NCI-H526 (cell line): ENCODE measurements at places on chromosomes 5 and 9.

DNA sequence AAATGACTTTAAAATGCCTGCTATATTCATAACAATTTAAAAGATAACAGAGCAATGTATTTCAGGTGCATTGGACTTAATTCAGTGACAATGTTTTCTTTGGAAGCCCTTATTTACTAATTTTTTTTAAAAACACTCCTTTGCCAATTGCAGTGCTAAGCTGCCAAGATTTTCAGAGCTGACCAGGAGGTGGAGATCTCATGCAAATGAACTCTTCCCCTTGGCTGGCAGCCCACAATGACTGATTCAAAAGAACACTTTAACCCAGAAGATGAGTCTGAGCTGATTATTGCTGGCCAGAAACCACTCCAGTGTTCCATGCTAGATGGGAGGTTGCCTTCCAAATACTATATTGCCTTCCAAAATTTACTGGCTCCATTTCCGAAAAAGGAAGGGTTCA, 128.3 kb upstream of the CCNH start:
- peak; percentile 67 for DNase-seq

DNA sequence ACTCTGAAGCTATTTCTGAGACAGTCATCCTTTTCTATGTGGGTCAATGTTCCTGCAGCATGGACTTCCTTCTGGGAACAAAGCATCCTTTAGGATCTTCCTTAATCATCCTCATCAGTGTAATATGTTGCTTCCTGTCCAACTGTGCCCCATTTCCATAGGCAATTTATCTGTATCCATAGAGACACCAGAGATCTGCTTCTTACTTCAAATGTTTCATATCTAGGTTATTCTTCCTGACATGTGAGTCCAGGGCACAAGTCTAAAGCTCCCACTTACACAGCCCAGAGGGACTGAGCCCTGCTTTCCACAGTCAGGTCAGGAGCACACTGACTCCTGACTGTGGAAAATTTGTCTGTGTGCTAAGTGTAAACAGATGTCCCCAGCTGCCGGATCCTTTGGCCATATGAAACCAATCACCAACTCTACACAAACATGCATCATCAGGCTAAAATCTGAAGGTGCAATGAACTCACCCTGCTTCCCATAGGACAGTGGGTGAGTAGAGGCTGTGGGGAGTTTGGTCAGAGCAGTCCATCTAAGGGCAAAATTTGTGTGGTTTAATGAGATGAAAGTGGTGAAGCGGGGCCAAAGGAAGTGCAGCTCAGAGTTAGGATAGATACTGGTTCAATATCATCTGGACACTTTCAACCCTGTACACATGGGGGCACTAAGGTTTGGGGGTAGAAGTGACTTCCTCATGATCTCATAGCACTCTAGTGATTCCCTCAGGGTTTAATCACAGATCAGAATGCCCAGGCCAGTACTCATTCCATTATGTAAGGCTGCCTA, 85.2 kb upstream of the TNC start:
- DNase-seq, result no peak

GRCh38 chr9:4066120-4066519, 233.7 kb downstream of the GLIS3 start:
- no peak for DNase-seq

DNA sequence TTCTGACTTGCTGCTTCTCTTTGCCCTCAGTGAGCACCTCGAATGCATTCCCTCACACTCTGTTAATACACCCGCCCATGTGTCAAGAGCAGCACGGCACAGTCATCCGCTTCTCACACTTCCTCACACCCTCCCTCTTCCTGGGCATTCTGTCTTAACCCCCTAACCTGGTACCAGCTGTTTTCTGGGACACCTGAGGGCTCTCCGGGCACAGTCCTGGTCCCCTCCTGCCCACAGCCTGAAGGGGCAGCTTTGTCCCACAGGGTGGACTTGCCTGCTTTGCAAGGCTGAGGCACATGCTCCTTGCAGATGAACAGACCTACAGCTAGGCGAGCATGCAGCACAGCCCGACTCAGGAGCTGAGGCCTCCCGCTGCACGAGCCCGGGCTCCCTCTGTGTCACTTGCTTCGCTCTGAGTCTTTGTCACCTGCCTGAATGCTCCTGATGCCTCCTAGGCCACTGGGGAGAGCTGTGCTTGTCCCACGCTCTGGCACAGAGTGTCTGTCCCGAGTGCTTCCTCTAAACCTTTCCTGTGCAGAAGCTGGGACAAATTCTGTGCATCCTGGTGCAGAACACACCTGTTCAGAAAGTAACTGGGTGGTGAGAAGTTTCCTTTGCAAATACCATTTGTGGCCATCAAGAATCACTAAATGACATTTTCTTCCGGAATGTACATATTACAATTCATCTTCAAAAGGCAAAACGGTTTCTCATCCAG, 47.8 kb downstream of the AHRR start:
- DNase-seq, result no peak

GRCh38 chr5:76870046-76870445, 20.2 kb downstream of the S100Z start:
- no peak for DNase-seq

DNA sequence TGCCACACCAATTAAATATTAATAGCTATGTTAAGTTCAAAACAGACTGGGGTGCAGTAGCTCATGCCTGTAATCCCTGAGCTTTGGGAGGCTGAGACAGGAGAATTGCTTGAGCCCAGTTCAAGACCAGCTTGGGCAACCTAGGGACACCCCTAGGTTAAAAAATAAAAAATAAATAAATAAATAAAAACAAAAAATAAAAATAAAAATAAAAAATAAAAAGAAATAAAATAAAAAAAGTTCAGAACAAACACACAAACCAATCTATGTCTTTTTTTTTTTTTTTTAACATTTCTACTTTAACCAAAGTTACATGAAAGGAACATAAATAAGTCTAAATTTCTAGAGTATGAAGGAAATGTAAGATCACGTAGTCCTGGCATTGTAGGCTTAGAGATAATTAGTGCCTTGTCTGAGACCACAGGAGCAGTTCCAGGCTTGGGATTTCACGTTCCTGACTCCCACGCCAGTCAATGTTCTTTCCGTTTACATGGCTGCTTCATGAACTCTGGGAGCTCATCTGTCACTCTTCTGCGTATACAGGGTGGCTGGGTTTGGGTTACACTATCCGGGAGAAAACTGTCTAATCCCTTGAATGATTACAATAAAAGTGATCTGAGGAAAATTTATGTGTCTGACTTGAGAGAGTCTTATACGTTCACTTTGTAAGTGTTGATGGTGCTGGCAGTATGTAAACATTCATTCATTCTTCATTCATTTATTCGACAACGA, 85.2 kb downstream of the KIAA1958 start:
- DNase-seq, result no peak

DNA sequence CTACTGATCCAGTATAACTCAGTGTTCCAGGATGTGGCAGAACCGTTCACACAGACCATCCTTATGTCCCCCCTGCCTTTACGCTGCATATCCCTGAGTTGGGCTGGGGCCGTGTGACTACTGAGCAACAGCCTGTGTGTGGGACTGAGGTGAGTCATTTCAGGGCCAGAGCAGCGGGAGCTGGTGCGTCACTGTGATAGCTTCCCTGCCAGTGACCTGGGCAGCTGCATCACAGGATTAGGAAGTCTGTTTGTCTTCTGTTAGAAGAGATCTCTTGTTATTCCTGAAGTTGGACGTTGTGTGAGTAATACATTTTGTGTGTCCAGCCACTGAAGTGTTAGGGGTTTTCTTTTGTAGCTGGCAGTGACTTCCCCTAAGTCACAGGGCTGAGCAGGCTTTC, 35.6 kb downstream of the TPPP start:
- no peak for DNase-seq

- no peak for DNase-seq
Measured at GRCh38 chr5:76458486-76458830, 55.4 kb downstream of the IQGAP2 start.

DNA sequence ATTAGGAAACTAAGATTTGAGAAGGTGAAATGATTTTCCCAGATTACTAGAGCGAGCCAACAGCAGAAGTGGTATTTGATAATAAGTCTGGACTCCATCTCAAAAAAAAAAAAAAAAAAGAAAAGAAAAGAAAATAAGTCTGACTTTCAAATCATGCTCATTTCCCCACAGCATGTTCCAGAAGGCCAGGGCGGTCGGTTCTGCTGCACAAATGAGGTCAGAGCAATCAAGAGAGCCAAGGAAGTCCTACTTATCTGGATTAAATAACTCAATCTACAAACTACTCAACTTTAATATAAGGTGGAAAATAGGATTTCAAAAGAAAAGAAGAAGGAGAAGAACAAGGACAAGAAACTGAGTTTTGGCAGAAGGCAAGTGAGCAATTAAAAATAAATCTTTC, 130.4 kb upstream of the RASA1 start:
- no peak for DNase-seq

DNA sequence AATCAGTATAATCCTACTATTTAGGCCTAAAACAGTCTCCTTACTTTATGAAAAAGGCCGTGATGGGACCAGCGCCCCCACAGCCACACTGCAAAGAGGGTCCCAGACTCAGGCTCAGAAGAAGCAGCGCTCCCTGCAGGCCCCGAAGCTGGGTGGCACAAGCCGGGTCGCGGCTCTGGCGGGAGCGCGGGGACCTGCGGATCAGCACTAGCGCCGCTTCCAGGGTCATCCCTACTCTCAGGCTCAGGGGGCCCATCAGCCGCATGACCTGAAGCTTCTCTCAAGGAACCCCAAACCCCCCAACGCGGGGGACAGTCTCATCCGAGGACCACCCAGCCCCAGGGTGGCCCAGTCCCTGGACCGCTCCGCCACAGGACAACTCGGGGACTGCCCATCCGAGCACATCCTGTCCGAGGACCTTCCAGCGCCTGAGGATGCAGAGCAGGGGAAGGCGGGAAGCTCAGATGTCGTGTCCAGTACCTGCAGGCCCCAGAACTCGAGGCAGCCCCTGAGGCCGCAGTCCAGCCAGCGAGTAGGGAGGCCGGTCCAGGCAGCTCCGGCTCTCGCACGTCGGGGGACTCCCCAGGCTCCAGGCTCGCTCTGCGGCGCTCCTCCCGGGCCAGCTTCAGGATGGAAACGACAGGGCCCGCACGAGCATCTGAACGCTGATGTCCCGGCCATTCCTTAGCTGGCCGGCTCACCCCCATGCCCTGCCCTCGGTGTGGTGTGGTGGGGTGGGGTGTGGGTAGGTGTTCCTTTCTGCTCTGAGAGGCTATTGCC, 32.4 kb upstream of the CDK20 start:
- DNase-seq, result no peak

- no peak for DNase-seq
Measured at GRCh38 chr5:161846746-161847145, 1.2 kb upstream of the GABRA1 start.

DNA sequence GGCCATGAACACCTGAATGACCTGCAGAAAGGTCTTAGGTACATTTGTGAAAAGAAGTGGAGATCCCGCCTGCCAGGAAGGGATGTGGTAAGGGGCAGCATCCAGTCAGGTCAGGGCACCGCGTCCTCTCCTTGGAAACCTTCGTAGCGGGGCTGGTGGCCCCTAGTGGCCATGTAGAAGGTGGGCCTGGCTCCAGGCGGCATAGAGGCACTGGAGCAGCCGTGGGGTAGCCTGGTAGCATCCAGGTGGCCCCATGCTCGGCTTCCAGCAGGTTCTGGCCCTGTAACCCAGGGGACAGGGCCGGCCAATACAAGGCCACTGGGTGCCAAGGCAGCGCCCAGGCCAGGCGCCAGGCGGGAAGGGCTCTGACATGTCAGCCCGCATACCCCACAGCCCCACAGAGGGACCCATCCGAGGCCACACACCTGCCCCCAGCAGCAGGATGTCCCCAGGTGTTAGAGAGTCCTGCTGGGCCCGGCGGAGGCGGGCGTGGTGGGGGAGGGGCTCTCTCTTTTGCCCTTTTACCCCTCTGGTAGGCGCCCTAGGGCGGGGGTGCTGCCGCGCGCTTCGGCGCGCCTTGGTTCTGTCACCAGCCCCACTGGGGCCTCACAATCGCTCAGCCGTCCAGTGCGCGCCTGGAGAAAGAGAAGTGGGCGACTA, 58.3 kb upstream of the SPATA31E1 start:
- DNase-seq, result no peak

DNA sequence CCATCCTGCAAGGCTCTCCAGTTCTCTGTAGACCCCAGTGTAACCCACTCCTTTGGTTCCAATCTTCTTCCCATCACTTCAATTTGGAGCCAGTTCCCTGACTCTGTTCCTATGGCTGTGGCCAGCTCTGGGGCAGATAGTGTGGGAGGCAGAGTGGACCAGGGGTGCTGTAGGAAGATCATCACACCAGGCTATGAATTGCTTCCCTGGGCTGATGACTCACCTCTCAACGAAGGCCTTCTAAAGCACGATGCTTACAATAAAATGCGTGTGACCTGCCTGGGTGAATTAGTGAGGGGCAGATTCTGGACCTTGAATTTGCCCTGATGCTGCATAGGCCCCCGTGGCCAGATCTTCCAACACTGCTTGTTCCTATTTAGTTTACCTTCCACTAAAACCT, 289.7 kb downstream of the FBXL7 start:
- no peak for DNase-seq

GRCh38 chr9:109335929-109336328, 15.1 kb upstream of the EPB41L4B start:
- DNase-seq, result no peak

DNA sequence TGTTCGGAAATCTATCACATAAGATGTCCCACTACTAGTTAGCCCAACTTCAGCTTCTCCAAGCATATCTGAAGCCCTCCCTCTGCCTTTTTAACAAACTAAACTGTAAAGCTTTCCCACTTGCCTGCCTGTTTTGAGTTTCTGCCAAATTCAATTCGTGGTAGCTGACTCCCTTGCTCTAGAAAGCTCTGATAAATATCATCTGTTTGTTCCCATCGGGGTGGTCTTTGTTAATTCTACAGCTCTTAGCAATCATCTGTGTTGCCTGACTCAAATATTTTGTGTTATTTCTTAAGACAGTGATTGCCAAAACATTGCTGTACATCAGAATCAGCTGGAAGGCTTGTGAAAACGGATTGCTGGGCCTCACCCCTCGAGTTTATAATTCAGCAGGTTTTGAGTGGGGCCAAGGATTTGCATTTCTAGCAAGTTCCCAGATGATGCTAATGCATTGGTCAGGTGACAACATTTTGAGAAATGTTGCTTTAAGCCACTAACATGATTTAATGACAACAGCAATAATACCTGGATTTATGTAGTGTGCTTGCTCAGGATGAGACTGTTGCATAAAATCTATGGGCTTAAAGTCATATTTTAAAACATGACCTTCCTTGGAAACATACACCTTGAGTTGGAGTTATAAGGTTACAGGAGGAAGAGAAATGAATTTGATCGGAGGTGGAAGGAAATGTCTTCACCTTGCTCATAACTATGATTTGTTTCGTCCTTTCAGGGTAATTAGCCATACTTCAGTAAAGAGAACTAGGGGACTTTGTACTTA, 631.9 kb downstream of the PSAT1 start:
- no peak for DNase-seq

DNA sequence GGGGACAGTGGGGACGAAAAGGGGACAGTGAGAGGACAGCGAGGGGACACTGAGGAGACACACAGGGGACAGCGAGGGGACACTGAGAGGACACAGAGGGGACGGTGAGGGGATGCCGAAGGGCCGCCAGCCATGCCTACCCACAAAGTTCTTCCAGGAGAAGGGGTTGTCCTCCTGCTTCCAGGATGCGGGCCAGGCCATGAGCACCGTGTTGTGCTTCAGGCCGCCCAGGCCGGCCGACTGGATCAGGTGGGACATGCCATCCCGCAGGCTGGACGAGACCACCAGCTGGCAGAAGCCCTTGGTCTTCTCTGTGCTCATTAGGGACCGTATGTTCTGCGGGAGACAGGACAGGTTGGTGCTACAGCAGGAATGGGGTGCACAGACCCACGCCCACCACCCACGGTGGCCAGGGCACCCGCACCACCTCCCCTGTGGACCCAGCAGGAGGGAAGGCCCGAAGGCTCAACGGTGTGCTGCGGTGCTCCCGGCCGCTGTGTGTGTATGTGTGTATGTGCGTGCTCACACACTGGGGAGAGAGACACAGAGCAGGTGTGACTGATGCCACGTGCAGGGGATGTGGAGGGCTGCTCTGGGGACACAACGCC, 46.6 kb downstream of the SLC12A7 start:
- DNase-seq, result no peak
